ENCODE measurements at places on chromosomes 5 and 9.
A peak's percentile ranks its signal among the peaks of the same experiment; 100 is the strongest.

- peak; percentile 92 for DNase-seq
These were observed 29.9 kb downstream of the EXOC3 start for GRCh38 chr5:472656-473550.

DNA sequence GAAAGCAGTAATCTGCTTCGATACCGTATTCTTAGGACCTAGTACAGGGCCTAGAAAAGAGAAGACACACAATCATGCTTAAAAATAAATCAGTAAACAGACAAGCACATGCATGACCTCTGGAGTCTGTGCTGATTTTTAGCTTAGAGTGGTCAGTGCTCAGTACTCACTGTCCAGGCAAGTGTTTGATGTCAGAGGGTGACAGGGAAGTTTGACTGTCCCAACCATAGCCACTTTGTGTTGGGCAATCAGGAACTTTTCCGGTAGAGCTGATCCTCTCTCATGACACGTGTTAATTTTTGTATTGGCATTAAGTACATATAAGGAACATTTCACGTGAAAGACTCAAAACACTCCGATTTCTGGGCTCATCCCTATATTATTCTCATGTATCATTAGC is 464.7 kb upstream of the KLF4 start:
- no peak for DNase-seq

GRCh38 chr5:139462586-139463276 is at the start of gene ECSCR:
Gene ECSCR (minus strand): TSS chr5:139462743. CDS start chr5:139462670, 73 bp downstream.
- DNase-seq = no peak

GRCh38 chr9:16817002-16817401 is 53.5 kb downstream of the BNC2 start:
- no peak for DNase-seq

Measured in activated CD4-positive, alpha-beta T cell treated with anti-CD3 and anti-CD28 coated beads for 48 hours (primary cell).